ENCODE measurements at places on chromosomes 2 and 18.

GRCh38 chr2:119190321-119191111 lies 32.0 kb upstream of the C1QL2 start:
- DNase-seq: no peak

- DNase-seq: peak; percentile 80
Observed at GRCh38 chr2:106095478-106096298, 98.4 kb downstream of the UXS1 start.

DNA sequence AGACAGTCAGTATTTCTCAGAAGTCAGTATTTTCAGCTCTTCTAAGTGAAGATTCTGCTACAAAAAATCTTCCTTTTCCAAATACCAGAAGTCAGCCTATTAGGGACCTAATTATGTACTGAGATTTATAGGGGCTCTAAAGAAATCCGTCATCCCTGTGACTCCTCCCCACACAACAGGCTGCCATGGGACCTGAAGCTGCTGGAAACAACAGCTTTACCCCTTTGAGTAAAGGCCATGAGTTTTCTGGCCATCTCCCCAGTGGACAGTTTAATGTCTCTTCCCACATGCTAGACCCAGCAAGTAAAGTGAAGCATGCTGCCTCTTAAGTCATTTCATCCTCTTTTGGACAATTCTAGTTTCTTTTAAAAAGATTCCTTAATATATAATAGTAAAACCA lies 255.7 kb upstream of the ACVR2A start:
- no peak for DNase-seq

GRCh38 chr18:62768558-62768943 lies 53.2 kb downstream of the PHLPP1 start:
- no peak for DNase-seq

Measured in Peyer's patch (tissue), 4 donors.